SHP77 (cell line): ENCODE measurements at places on chromosomes 5 and 9.

DNA sequence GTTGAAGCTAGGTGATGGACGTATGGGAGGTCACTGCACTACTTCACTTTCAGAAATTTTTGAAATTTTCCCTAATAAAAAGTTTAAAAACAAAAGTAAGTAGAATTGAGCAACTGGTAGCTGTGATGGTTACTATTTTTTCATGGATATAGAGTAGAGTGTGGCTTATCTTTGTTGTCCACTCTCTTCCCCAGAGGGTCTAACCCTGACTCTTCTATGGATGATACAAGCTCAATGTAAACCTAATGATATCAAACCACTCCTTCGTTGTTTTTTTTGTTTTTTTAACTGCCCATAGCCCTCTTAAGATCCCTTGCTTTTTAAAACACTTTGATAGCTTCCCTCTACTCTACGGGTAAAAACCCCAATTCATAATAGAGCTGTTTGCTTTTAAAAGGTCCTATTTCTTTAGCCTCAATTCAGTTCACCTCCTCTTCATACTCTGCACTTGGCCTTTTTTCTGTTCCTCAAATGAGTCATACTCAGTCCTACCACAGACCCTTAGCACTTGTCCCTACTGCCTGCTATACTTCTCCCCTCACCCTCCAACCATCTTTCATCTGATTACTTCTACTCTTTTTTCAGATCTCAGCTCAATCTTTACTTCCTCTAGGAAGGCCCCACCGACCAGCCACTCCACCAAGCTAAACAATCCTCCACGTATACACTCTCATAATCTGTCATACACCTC is 2.6 kb downstream of the HDAC3 start:
- no peak for DNase-seq

DNA sequence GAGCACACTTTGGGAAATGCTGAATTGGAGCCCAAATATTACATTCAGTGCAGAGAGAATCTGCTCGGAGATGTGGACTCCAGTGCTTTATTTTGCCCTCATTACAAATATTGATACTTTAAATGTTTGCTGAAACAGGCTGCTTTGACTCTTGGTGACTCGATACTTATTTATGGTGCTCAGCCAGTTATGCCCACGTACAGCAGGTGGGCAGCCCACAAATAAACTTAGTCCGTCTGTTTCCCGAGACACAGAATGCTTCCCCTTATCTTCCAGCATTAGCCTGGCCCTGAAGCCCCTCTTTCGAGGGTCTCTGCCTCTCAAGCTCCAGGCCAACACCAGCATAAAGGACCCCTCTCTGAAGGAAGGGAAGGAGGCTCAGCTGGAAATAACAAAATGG is 158.7 kb downstream of the SMARCA2 start:
- no peak for DNase-seq

DNA sequence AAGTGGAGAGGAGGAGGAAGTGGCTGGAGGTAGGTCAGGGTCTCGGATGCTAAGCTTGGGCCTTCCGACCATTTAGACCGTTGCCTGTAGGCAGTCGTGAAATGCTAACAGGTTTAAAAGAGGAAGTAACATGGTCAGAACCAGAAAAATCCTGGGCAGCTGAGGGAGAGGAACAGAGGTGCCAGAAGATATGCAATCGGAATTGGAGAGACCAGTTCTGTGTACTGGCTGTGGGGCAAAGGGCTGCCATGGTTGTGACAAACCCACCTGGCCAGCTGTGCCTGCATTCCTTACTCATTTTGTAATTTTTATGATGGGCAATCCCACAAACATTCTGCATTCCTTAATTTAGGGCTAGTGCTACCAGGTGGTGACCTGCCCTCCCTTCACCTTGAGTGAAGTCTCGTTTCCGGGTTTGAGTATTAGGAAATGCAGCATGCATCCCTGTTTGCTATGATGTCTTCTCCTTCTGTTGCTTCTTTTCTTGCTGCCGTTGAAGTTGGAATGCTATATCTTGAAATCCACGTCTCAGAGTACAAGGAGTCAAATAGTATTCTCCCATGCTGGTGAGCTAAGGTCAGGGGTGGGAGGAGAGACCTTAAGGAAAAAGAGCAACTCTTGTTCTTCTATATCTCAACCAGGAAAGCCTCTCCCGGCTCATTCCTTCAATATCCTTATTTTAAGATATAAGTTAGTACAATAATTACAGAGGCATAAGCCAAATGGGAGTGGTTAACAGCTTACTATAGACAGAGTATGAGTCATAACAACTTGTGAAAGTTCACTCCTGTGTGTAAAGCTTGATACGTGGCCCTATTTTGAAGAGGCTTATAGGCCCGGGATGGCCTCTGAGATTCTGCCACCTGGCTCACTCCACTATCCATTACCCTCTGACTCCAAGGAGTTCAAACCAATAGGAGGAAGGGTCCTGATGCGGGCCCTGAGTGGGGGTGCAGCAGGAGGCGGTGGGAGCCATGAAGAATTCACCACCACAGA is 37.0 kb downstream of the B4GALT1 start:
- no peak for DNase-seq

DNA sequence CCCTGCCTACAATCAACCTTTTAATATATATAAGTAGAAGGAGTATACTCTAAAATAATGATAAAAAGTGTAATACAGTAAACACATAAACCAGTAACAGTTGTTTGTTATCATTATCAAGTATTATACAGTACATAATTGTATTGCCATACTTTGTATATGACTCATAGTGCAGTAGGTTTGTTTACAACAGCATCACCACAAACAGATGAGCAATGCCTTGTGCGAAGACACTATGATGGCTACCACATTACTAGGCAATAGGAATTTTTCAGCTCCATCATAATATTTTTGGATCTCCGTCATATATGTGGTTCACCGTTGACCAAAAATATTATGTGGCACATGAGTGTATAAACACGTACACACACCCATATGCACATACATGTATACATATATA is 69.7 kb upstream of the APC start:
- no peak for DNase-seq

GRCh38 chr5:164868761-164869160 is 1363.3 kb downstream of the MAT2B start:
- no peak for DNase-seq

GRCh38 chr5:116456036-116456435 is 118.6 kb downstream of the SEMA6A start:
- no peak for DNase-seq

DNA sequence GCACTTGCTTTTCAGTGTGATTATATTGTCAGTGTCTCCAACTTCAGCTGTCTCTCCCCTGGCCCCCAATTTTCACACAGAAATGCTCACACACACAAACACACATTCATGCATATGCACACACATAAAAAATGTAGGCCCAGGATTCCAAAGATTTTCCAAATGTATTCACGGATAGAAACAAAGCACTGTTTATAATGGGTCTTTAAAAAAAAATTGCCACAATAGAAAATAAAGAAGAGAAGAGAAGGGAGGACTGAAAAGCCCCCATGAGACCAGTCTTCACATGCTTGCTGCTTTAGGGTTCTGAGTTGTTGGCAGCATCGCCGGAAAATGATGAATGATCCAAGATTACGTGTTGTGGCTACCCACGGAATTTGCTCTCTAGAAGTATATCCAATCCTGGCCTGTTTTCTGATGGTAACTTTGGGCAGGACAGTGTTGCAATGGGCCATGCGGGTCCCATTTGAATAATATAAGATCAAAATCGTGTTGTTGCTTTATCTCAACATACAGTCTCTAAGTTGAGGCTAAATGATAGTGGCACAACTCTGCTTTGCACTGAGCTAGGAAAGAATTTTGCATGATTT is 36.2 kb upstream of the ACO1 start:
- DNase-seq: no peak

GRCh38 chr9:14932231-14932630 is 22.0 kb upstream of the FREM1 start:
- DNase-seq: no peak

GRCh38 chr9:87519461-87519860 is 21.8 kb downstream of the DAPK1 start:
- no peak for DNase-seq

DNA sequence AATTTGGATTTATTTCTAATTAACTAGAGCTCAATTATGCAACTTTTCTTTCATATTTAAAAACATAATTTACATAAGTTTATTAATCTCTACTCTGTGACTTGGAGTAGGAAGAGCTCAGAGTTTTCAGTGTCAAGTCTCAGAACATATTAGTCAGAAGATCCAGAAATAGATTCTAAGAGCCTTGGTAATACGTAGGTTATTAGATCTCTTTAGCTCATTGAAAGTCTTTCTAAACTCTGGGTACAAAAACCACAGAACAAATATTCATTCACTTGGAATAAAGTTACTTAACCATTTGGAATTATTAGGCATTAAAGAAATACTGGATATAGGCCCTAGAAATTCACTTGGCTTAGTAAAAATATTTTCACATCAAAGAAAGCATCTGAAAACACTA is 26.3 kb upstream of the ISCA1 start:
- DNase-seq: no peak

GRCh38 chr5:127826011-127826410 is 122.8 kb downstream of the CCDC192 start:
- DNase-seq: no peak

GRCh38 chr9:109815366-109815947 is 35.5 kb downstream of the PALM2AKAP2 start:
- no peak for DNase-seq

GRCh38 chr9:87263291-87263690 is 234.4 kb upstream of the DAPK1 start:
- no peak for DNase-seq

DNA sequence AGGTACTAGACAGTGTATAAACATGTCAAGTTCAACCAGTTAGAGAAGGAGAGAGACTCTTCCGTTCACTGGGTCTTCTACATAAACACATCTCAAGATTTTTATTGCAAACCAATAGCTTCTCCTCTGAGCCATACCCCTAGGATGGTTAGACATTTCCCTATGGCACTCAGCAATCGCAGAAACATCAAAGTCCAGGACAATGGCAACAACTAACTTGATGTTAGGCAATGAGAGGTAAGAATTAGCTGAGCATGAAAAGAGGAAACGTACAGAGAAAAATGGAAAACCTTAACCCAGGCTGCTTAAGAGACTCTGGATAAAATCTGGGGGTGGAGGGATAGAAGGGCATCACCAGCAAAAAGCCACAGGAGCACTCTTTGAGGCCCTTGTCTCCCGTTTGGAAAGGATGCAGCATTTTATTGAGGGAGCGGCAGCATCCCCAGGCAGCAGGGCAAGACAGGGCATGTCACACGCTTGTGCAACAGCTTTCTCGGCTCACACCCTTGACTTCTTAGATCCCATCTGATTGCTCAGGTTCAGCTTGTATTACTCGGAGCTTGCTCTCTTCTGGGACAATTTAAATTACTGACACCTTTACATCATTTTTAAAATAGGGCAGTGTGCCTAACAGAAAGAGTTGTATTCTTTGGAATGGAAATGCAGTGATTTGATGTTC is 8.6 kb upstream of the PSAT1 start:
- DNase-seq: no peak

DNA sequence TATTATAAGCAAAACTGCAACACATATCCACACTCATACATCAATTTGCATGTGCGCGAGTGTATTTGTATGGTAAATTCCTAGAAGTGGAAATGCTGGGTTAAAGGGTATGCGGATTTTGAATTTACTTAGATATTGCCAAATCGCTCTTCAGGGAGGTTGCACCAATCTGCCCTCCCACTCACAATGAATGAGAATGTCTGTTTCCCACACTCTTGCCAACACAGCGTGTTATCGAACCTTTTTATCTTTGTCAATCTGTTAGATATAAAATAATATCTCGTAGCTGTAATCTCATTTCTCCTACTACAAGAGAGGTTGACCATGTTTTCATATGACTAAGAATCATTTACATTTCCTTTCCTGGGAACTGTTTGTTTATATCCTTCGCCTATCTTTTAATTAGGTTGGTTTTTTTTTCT is 35.7 kb downstream of the LHX2 start:
- no peak for DNase-seq

- DNase-seq: no peak
These were observed 438.0 kb downstream of the HTR1A start for GRCh38 chr5:63524281-63524680.

DNA sequence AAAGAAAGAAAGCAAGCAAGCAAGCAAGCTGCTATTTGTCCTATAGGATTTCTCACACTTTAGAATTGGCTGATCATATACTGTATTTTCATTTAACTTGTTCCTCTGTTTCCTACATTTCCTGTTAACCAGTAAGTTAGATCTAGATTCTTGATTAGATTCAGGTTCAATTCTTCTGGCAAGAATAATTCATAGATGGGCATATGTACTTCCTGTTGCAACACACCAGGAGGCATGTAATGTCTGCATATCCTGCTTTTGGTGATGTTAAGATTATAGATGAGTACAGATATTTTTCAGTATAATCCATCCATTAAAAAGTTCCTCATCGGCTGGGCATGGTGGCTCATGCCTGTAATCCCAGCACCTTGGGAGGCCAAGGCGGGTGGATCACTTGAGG is 10.8 kb upstream of the KIF27 start:
- DNase-seq: no peak

DNA sequence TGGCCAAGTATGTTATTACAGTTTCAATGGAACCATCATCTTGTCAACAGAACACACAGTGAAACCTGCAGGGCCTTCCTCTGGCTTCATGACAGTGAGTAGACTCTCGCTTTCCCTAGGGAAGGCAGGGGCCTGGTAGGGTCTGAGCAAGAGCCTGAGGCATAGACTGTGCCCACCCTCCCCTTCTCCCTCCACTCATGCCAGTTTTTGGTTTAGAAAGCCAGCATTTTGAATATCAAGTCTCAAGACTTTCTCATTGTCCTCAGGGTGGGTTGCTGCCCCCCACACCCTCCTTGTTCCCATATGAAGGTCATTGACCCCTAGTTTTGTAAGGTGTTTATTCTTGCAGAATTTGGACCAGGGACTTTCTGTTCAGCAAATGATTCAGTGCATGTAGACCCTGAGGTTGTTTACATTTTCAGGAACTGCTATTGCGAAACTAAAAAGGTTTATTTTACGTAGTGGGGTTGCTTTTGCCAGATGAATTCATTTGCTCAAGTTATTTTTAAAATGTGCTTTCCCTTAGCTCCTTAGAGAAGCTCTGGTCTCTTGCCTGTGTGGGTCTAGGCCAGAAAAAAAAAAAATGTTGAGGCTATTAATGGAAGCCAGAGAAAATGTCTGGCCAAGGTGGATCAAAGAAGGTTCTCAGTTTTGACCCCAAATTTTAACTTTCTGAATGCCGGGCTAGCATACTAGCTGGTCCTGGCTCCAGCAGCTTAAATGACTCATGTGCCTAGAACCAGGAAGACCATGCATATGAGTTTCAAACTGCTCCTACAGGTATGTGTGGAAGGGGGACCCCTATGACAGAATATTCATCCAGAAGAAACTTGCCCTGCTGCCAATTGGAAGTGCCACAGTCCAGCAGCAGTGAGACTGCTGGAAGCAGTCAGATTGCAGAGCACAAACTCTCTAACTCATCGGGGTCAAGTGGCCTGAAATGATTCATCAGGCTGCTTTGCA is 10.1 kb upstream of the MOB3B start:
- DNase-seq: no peak
